ENCODE measurements at places on chromosomes 2 and 18.
A peak's percentile ranks its signal among the peaks of the same experiment; 100 is the strongest.

DNA sequence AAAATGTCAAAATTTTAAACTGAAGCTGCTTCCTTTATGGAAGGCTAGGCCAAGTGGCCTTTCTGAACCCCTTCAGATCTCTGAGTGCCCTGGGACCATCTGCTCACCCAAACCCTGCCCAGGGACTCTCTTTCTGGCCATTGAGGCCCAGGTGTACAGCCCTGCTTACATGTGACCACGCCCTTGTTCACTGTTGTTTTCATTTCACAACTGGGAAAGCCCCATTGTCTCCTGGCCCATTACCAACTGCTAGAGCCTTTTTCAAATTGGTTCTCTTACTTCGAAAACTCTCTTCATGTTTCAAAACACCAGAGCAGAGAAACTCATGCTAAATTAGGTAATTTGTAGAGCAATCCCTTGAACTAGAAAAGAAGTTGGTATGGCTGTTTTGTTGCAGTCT is 219.5 kb upstream of the TANK start:
- no peak for DNase-seq

DNA sequence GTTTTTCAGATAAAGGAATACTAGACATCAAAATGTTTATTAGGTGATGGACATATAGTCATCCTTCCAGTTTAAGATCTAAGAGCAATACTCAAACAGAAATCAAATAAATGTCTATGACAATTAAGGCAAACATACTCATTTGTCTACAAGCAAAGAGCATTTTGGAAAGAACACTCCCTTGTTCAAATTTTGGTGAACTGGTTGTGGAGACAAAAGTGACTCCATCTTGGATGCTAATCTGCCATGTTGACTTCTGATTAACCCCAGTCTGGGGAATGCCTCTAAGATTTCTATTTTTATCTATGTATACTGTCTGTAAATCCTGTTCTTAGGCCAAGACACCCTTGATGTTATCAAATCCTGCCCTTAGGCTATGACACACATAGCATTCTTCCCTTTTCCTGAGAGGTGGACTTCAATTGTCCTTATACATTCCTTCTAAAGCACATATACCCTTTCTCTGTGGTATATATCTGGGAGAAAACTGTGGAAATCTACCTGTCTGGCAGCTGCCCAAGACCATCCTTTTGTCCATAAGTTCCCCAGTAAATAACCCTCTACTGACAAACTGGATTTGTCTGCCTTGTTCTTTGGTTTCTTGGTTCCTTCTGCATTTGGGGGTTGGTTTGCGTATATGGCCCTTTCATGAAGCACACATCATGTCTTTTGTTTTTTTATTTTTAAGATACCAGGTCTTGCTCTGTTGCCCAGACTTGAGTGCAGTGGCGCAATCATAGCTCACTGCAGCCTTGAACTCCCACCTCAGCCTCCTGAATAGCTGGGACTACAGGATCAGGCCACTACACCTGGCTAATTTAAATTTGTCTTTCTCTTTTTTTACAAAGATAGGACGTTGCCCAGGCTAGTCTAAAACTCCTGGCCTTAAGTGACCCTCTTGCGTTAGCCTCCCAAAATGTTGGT is 12.5 kb upstream of the PLEKHM3 start:
- no peak for DNase-seq

- no peak for DNase-seq
Observed at GRCh38 chr18:9824474-9824832, 61.3 kb upstream of the TXNDC2 start.

GRCh38 chr2:10043906-10044601 is 704 bp downstream of the KLF11 start:
- peak; percentile 66 for DNase-seq

DNA sequence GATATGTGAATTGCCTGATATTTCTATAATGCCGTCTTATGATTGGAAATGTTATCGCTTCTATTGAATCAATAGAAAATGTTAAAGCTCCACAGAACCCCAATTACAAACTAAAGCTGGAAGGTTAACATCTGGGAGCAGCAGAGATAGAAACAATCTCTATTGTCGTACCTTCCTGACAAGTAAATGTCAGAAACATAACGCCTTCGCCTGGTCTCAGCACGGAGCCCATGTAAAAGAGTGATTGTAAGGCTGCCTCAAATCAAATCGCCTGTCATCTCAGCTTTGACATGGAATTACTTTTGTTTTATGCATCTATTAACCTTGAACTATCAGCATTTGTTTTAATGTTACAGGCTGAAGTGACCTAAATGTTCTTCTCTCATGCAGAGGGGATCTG is 885.9 kb upstream of the PIK3C3 start:
- DNase-seq = no peak

DNA sequence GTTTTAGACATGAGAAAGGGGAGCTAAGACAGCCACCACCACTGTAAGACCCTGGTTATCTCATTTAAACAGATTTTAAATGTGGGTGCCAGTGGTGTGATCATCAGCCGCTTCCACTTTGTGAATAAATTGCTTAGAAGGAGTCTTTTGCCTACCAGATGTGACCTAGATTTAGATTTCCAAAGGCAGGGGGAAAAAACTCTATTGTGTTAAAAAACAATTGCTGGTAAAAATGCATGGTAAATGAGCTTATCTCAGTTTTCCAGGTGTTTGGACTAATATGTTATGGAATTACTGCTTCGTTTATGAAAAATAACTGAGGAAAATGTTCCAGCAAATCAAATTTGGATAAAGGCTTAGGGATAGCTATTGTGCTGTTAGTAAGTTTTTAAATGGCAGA is 466.3 kb upstream of the RAB12 start:
- DNase-seq = no peak

GRCh38 chr2:137706786-137707613 is 257.3 kb upstream of the HNMT start:
- DNase-seq = no peak

GRCh38 chr2:190534310-190535120 is at the start of gene NEMP2:
Gene NEMP2 (minus strand): TSS chr2:190534722. CDS start chr2:190534655, 67 bp downstream.
- no peak for DNase-seq

- no peak for DNase-seq
Observed at GRCh38 chr2:17311106-17311619, 207.1 kb downstream of the RAD51AP2 start.

GRCh38 chr2:133518700-133519344 is 49.4 kb downstream of the NCKAP5 start:
- DNase-seq = no peak

DNA sequence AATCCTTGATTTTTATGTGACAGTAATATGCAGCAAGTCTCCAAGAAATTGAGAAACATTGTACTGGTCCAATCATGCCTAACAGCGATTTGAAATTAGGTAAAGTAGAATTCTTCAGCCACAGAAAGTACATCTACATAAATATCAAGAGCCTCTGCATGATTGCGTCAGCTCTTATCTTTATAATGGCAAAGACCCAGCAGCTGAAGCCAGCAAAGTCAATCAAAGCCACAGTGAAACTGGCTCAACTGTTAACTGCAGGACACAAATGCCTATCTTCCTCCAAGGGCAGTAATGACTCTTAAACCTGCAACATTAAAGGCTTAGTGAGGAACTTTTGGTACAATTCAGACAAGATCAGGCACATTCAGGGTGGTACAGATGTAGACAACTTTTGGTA is 102.5 kb downstream of the BARD1 start:
- no peak for DNase-seq

DNA sequence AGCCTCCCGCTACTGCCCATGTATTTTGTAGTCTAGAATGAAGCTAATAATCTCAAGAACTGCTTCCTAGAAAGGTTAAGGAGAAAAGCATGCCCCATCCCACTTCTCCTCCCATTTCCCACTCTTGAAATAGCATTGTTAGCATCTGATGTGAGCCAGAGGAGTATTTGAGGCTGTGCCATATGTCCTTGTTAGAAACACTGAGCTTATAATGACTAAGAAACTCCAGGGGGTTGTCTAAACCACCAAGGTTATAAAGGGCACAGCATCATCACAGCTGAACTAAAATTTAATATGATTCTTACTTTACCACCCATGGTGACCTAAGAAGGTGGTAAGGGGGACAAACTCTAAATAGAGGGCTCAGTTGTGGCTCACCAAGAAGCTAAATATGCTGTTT is 16.6 kb downstream of the TSPYL6 start:
- DNase-seq = peak; percentile 58

DNA sequence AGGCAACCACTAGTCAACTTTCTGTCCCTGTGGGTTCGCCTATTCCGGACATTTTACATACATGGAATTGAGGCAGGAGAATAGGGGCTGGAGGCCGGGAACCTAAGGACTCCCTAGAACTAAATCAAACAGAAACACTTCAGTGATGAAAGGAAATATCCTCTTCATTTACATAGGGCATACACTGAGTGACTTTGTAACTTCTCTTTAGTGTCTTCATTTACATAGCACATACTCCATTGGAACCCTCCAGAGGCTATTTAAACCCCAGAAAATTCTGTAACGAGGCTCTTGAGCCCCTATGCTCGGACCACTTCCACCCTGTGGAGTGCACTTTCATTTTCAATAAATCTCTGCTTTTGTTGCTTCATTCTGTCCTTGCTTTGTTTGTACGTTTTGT is 56.5 kb downstream of the CCDC195 start:
- no peak for DNase-seq

- no peak for DNase-seq
Observed at GRCh38 chr18:77019641-77020040, 112.9 kb downstream of the MBP start.

GRCh38 chr2:127625572-127625951 is 20.4 kb upstream of the GPR17 start:
- DNase-seq = no peak

DNA sequence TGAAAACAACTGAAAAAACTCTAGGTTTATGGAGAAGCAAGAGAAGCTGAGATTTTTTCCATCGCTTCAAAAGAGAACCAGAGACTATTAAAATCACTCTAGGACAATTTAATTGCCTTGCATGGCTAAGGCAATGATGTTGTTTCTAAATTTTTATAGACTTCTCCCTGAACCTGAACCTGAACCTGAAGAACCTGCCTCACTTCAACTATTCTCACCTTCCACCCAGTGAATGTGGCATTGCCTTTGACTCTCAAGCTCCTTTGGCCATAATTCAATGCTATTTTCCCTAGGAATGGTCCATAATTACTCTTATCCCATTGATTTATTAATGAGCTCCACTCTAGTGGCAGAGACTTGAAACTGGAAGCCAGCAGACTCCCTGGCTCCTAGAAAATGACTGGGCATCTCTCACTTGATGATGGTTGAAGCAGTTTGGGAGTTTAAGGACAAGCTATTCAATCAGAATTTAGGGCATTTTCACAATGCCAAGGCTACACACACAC is 303.8 kb upstream of the UBE2E3 start:
- DNase-seq = no peak

DNA sequence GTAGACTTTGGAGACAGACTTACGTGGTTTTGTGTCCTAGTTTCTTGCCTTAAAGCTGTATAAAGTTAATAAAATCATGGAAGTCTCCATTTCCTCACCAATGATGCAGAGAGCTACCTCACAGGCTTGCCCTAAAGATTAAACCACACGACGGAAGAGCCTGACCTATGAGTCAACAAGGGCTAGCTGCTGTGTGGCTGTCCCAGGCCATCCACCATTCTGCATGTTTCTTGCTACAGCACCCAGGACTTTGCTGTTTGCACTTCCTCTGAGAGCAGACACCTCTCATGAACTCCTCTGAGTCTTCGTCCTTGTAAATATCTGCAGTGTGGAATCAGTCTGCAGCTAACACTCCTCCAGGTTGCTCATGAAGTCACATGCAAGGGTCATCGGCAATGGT is 160.0 kb upstream of the TRIB2 start:
- no peak for DNase-seq

DNA sequence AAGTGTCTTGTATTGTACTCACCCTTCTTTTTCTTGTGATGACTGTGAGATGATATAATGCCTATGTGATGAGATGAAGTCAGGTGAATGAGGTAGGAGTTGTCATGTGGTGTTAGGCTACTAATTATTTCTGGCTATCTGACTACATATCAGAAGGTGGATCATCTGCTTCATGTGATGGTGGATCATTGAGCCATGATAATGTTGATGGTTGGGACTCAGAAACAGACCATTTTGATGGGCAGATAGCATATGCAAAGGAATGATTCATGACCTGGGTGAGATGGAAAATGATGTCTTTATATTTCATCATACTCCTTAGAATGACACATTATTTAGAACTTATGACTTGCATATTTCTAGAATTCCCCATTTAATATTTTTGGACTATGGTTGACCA is 19.5 kb downstream of the ANKRD30B start:
- no peak for DNase-seq

- DNase-seq = no peak
Observed at GRCh38 chr2:232085826-232086425, 124.4 kb downstream of the DIS3L2 start.

GRCh38 chr2:182642328-182642727 is 73.7 kb upstream of the DNAJC10 start:
- DNase-seq = no peak

GRCh38 chr2:145750144-145750543 is 1230.2 kb upstream of the ZEB2 start:
- no peak for DNase-seq

DNA sequence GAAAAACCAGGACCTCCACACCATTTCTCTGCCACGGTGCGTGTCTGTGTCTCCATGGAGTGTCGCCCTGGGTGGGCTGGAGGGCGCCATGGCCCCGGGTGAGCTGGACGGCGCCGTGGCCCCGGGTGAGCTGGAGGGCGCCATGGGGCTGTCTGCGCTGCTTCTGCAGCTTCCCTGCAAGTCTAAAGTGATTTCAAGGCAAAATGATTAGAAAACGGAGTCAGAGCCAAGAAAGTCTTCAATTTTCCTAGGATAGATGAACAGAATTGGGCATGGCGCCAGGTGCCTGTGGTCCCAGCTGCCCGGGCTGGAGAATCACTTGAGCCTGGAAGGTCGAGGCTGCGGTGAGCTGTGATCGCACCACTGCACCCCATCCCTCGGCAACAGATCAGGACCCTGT is 27.7 kb upstream of the NFATC1 start:
- no peak for DNase-seq

DNA sequence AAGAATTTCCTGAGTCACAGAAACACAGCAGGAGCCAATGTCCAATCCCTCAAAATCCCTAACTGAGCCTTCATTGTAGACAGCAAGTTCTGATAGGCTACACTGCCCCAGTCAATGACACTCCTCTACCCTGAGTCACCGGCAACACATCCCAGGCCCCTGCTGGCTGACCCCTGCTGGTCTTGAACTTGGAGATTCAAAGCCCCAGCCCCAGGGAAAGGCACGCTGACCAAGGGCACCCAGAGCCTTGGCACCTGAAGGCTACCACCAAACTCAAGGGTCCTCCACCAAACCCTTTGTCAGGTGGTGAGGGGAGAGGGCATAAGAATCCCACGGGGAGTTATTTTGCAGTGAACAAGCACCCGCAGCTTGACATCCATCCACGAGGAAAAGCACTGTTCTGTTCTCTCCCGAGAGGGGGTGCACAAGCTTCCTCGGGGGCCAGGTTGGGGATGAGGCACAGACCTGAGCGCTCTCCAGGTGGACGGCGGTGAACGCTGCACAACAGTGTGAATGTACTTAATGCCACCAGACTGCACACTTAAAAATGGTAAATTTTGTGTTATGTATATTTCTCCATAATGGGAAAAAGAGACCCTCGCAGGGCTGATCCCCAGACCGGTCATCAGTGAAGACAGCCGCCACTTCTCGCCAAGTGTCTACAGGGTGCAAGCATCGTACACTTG is 46.9 kb downstream of the TFCP2L1 start:
- no peak for DNase-seq
